ENCODE measurements at places on chromosomes 3 and 15. TPM values are rescaled to one million over a fixed set of nuclear protein-coding genes. Genes with fewer than 3 reads are reported as not detected.

GRCh38 chr3:185766329-185767001, 58.4 kb downstream of the IGF2BP2 start:
- no peak for DNase-seq

DNA sequence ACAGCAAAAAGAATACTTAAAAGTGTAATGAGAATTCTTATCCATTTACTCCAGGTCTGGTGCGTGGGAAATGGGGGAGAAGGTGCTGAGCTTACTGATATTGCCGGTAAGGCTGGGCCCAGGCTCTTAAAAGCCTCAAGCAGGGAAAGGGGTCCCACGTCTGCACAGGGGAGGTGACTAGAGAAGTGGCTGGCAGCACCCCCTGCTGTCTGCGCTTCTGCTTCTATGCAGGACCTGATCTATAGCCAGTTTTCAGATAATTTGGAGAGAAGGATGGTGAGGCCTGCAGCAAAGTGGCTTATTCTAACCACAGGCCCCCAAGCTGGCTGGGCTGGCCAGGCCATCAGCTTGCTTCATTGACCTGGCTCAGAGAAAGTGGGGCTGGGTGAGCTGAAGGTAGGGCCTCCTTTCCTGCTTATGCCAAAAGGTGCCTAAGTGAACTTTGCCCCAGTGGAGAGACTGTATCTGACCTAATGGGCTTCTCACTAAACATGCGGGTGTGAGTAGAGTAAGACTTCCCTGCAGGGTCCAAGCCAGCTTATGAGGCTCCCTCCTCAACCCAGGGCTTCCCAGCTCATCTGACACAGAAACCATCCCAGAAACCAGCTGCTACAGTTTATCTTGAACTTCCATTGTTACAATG, 30.9 kb upstream of the ATP1B3 start:
- no peak for DNase-seq

GRCh38 chr3:11570789-11571495, 72.8 kb downstream of the VGLL4 start:
- no peak for DNase-seq

DNA sequence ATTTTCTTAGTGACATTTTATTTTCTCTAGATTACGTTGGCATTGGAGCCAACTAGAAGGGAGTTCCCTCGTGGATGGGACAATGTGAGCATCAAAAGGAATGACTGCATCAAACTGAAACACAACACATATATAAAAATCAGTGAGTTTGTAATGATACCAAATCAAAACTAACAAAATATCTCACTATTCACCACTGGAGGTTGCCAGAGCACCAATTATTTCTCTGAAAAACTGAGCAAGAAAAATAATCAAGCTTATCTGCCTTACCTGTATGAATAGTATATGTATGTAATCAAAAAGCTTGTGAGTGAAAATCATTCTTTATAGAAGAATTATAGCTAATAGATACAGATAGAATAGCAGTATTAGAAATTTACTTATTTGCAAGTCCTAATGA, 46.8 kb upstream of the OTOL1 start:
- DNase-seq: no peak

GRCh38 chr3:160707187-160707794, 30.3 kb downstream of the ARL14 start:
- DNase-seq: no peak

GRCh38 chr15:99343881-99344551, 92.7 kb downstream of the LRRC28 start:
- no peak for DNase-seq

DNA sequence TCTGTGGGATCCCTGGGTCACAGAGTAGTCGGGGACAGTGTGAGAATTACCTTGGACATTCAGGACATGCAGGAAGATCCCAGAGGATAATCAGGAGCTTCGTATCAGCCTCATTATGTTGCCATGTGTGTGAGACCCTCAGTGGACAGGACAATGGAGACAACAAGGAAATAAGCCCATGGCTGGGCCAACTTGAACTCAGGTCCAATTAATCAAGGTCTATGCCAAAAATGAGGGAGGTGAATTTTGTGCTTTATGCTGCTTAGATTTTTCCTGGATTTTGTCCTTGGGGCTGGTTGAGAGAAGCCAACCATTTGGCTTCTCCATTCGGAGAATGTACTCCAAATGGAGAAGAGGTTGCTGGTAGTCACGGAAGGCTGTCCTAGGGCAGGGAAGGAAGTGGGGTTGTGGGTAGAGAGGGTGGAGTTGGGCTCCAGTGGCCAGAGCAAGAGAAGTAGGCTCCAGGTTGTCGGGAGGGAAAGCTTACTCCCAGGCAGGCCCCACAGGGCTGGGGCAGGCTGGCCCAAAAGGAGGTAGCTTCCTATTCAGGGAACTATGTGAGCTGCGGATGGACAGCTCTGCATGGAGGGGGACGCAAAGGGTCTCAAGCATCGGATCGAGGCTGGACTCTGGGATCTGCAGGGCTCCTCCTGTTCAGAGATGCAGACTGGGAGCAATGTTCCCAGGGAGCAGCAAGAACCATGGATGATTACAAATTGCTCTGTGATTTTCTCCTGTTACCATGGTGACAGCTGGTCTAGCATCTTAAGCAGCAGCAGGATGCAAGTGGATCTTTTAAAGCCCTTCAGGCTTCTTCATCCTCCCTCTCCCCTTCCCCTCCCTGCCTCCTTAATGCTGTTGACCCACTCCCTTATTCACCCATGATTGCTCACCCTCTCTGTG, 91.1 kb downstream of the WNT7A start:
- DNase-seq: no peak

DNA sequence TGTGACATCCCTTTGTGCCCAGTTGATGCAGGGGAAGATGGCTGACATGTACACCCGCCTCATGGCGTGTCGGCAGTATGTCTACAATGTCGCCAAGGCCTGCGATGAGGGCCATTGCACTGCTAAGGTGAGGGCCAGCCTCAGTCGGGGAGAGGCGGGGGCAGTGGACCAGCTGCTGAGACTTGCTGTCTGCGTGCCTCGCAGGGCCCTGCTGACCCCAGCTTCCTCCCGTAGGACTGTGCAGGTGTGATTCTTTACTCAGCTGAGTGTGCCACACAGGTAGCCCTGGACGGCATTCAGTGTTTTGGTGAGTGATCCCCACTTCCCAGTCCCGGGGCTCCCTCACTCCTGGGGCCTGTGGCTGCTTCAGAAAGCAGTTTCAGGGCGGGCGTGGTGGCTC, 10.5 kb downstream of the IVD start:
- DNase-seq: no peak

The ARPP19 gene
- 112 TPM for polyA plus RNA-seq

The EFCC1 gene
- polyA plus RNA-seq: 16.8 TPM

The CAMP gene
- polyA plus RNA-seq: 2.1 TPM

The TRNT1 gene
- polyA plus RNA-seq: 36.4 TPM

The CFAP20DC gene
- 7.4 TPM for polyA plus RNA-seq

The CFAP100 gene
- 7.9 TPM for polyA plus RNA-seq

Data from left lung (tissue), 14 donors.